ENCODE measurements at places on chromosomes 12 and 14. TPM values are rescaled to one million over a fixed set of nuclear protein-coding genes. Genes with fewer than 3 reads are reported as not detected.

Gene NGB
- not detected for polyA plus RNA-seq

GRCh38 chr14:105410642-105411016, 9.0 kb upstream of the MTA1 start:
- H3K27ac ChIP-seq, result no peak overlapping the region
- peaks cover 4% of the 10 kb centered on the region for H3K4me1 ChIP-seq
- H3K4me3 ChIP-seq, result no peak overlapping the region
- no peak for DNase-seq
- no peaks in the 10 kb centered on the region for H3K36me3 ChIP-seq
- no peaks in the 10 kb centered on the region for H3K27me3 ChIP-seq

- H3K4me1 ChIP-seq, result no peaks in the 10 kb centered on the region
- no peaks in the 10 kb centered on the region for H3K36me3 ChIP-seq
- H3K27me3 ChIP-seq, result no peaks in the 10 kb centered on the region
- DNase-seq, result no peak
- H3K27ac ChIP-seq, result no peak overlapping the region
Observed at GRCh38 chr12:111993292-111994150, 19.4 kb downstream of the TMEM116 start.

DNA sequence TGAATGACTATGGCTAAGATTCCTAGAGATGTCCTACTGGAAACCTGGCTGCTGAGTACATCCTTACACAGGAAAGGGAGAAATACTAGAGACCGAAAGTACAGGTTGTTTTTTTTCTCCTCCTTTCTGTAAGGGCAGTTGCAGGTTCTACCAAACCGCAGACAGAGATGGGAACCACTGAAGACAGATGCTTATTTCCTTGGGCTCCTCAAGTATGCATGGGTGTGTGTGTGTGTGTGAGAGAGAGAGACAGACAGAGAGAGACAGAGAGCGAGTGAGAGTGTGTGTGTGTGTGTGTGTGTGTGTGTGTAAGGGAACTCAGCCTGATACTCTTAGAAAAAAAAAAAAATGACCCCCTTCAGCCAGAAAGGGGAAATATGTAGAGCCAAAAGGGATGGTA, 42.5 kb downstream of the MAP4K5 start:
- H3K4me1 ChIP-seq, result no peaks in the 10 kb centered on the region
- no peaks in the 10 kb centered on the region for H3K27me3 ChIP-seq
- H3K4me3 ChIP-seq, result no peak overlapping the region

- H3K4me1 ChIP-seq, result no peaks in the 10 kb centered on the region
- H3K36me3 ChIP-seq, result no peaks in the 10 kb centered on the region
- H3K27me3 ChIP-seq, result no peaks in the 10 kb centered on the region
- no peak for DNase-seq
- H3K4me3 ChIP-seq, result no peak overlapping the region
Observed at GRCh38 chr14:86756521-86757190, 1226.7 kb downstream of the FLRT2 start.

- DNase-seq, result no peak
- H3K36me3 ChIP-seq, result no peaks in the 10 kb centered on the region
- no peaks in the 10 kb centered on the region for H3K4me1 ChIP-seq
- H3K27me3 ChIP-seq, result no peaks in the 10 kb centered on the region
- no peak overlapping the region for H3K27ac ChIP-seq
Observed at GRCh38 chr14:99131632-99132271, 140.2 kb downstream of the BCL11B start.

GRCh38 chr12:15268927-15269552, 47.8 kb upstream of the RERG start:
- H3K27ac ChIP-seq, result no peak overlapping the region
- H3K27me3 ChIP-seq, result no peaks in the 10 kb centered on the region
- no peaks in the 10 kb centered on the region for H3K36me3 ChIP-seq
- DNase-seq, result peak; percentile 35
- no peaks in the 10 kb centered on the region for H3K4me1 ChIP-seq
- H3K4me3 ChIP-seq, result no peak overlapping the region

DNA sequence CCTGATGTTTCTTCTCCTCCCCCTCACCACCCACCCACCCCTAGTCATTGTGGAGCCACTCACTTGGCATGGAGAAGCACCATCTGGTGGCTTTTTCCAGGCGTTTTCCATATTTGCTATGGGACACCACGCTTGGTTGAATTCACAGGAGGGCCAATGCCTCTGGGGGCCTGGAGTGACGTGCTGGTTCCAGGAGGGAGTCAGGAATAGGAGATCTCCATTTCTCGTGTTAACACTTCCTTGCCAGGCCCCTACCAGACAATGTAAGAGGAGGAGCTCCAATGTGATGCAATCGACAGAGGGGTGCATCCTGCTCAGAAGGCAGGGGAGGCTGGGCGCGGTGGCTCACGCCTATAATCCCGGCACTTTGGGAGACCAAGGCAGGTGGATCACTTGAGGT, 21.6 kb upstream of the TESC start:
- no peak overlapping the region for H3K4me3 ChIP-seq
- H3K27me3 ChIP-seq, result no peaks in the 10 kb centered on the region
- H3K4me1 ChIP-seq, result no peaks in the 10 kb centered on the region
